ENCODE measurements at places on chromosomes 4 and X. TPM values are rescaled to one million over a fixed set of nuclear protein-coding genes. Genes with fewer than 3 reads are reported as not detected.

DNA sequence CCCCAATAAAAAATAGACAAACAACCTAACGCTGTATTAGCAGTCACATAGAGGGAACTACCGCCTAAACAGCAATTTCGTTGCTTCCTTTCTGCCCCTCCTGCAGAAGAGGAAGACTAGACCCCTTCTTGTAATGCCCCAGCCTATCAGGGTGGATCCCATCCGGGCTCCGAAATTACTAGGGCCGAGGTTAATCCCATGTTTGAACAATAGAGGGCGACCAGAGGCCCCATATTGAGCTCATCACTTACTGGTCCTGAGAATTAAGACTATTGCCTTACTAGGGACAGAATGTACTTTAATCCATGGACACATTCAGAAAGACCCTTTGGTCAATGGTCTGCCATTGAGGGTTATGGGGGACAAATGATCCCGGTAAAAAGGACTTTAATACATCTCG, 11.8 kb upstream of the ZNF630 start:
- DNase-seq: peak; percentile 38

Gene MUC7
- total RNA-seq: not detected

Gene CXCL13
- not detected for total RNA-seq

Gene PALLD
- total RNA-seq: 92.7 TPM

DNA sequence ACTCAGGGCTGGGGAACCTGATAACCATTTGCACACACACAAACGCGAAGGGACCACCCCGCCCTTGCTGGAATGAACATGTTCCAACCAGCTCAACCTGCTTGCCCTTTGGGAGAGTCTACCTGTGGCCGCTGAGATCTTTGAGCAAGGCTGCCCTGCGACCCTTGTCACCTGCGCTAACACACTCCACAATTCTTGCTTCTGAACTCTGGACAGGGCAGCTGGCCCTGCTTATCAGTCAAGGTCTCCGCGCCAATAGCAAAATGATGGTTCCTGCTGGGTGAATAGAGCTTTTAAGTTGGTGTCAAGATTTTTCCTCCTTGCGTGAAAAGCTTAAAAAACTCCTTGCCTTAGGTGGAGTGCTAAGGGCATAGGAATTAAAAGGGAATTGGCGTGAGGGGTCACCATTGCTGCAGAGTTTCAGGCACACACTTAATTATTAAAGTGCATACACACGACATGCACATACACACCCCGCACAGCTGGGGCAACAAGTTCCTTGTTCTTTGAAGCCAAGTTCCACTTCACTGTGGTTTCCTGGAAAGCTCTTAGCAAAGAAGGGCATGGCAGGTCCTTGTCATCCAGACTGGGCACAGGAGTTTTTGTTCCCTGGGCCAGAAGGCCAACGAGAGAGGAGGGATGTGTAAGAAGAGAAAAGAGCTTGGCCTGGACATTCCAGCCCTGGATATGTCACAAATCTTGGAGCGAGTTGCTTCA, 207.7 kb downstream of the STIM2 start:
- no peak for DNase-seq

DNA sequence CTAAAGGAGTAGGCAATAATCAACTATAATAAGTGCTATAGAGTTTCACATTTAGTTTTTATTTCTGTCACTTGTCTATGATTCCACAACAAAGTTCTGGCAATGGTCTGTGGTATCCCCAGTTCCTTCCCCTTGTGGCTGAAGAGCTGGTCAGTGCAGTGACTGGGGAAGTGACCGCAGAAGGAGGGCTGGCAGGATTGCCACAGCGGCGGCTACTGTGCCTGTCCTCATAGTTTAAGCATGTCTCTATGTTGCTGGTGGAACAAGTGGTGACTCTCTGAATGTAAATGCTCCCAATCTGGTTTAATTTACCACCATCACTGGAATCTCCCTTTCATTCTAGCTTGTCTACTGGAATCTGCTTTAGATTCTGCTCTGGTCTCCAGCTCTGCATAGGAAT, 170.6 kb upstream of the GK2 start:
- no peak for DNase-seq

Gene RHOH
- 0.53 TPM for total RNA-seq

GRCh38 chrX:13469963-13470684, 99.3 kb upstream of the EGFL6 start:
- peak; percentile 72 for DNase-seq

- DNase-seq: no peak
These were observed 128.7 kb downstream of the AFAP1 start for GRCh38 chr4:7810783-7811535.

DNA sequence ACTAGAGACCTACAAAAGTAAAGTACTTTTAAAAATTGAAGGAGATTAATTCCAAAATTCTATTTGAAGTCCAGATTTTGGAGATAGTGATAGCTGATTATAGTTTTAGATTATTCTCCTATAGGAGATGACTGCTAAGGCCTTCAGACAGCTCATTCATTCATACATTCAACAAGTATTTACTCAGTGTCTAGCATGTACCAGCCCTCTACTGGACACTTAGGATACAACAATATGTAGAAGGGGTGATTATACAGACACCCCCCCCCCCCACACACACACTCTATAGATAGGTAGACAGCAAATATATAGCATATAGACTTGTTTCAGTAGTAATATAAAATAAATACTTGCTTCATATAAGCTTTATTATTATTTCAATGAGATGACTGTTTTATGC, 60.4 kb upstream of the TAF9B start:
- DNase-seq: peak; percentile 42

Gene RRH
- 0.38 TPM for total RNA-seq

DNA sequence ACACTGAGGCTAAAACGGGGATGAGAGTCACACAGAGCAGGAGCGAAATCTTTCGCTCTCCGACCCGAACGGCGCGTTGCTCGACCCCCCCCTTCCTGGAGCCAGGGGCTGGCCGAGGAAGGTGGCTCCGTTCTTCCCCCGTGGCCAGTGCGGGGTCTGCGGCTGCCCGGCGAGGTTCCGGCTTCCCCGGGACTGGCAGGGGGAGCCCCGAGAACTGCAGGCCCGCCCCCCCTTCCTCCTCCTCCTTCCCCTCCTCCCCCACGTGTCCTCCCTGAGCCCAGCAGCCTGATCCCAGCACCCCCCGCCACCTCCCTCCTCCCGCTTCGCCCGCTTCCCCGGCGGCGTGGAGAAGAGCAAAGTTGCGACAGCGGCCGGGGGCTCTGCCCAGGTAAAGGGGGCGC, 2.4 kb upstream of the BCORL1 start:
- DNase-seq: no peak

GRCh38 chr4:34157547-34157946, 2086.8 kb downstream of the ARAP2 start:
- DNase-seq: peak; percentile 33

DNA sequence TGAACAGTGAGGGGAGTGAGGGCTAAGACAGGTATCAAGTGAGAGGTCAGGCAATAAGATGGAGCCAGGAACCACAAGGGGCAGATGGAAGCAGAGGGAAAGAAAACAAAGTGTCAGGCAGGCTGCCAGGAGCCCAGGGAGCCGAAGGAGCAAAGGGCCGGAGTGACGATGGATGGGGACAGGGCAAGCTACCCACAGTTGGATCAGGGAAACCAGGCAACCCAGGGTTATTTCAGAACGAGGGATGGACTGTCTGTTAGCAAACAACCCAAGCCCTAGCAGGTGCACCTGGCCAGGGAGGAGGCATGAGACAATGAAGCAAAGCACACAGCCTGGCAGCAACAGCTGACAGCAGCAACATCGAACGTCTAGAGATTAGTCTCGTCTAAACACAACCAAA, 39.2 kb downstream of the SEL1L3 start:
- no peak for DNase-seq

- DNase-seq: peak; percentile 10
These were observed 361 bp downstream of the QDPR start for GRCh38 chr4:17511509-17511949.

GRCh38 chr4:140098455-140099160, 55.4 kb downstream of the MAML3 start:
- DNase-seq: peak; percentile 52

Gene NHS
- total RNA-seq: 1.0 TPM

DNA sequence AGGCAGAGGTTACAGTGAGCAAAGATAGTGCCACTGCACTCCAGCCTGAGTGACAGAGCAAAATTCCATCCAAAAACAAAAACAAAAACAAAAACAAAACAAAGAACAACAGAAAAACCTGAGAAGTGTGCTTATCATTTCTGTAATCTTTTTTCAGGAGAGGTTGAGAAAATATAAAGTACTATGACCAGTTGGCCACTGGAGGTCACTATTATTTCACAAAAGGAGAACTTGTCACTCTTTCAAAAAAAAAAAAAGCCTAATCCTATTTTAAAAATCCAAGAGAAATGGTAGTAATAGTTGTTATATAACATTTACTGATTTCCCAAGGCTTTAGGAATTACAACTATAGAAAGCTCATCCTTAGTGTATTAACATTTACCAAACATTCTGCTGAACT, 24.9 kb upstream of the RNF150 start:
- peak; percentile 33 for DNase-seq

DNA sequence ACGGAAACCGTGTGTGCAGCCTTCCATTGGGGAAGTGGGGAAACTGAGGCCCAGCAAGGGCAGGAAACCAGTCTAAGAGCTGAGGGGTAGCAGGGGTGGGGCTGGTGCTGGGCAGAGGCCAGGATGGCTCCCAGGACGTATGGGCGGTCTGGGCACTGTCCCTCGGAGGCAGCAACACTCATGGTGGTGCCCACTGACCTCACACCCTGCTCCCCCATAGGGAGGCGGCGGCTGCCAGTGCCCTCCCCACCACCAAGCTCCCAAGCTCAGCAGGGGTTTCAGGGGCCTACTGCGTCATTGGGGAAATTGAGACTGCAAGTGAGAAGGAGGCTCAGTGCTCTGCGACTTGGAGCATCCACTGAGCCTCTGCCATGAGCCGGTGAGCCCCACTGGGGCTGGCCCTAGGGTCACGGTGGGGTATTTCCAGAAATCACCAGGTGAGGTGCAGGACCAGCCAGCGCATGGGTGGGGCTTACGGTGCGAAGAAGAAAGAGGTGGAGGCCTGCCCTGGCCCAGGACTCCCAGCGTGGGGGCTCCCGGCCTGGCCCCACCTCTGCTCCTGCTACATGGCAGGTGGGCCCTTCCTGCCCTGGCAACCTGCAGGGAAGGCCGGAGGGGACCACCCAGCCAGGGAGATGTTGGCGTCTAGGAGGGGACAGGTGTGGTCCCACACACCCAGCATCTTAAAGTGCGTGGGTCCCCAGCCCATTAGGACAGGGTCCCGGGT, 915 bp downstream of the MSANTD1 start:
- no peak for DNase-seq

Gene PNMA5
- not detected for total RNA-seq

Gene VBP1
- 69.0 TPM for total RNA-seq

DNA sequence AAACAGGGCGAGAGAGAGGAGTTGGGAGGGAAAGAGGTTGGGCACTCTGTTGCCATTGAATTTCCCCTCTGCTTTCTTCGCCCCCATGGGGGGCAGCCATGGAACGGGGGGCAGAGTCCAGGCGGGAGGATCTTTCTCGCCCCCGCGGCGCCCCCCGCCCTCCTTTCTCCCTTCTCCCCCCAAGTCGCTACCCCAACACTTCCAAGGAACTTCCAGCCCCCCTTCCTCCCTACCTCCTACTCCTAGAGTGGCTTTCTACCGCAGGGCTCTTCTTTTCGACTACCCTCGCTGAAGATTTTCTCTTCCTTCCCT, 594 bp upstream of the STAG2 start:
- DNase-seq: no peak

- peak; percentile 47 for DNase-seq
These were observed 54.4 kb upstream of the KLF3 start for GRCh38 chr4:38609614-38610013.

DNA sequence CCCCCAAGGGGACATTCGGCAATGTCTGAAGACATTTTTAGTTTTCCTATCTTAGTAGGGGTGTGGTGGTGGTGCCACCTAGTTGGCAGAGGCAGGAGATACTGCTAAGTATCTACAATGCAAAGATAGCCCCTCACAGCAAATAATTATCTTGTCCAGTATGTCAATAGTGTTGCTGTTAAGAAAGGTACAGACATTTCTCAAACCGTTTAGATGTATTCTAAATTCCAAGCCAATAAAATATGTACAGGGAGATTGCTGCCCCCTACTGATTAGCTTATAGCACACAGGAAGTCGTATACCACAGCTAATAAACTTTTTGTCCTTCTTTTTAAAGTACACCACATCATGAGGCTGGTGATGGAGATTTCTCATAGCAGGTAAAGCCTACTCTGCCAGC, 260.5 kb downstream of the TMA16 start:
- DNase-seq: peak; percentile 38

DNA sequence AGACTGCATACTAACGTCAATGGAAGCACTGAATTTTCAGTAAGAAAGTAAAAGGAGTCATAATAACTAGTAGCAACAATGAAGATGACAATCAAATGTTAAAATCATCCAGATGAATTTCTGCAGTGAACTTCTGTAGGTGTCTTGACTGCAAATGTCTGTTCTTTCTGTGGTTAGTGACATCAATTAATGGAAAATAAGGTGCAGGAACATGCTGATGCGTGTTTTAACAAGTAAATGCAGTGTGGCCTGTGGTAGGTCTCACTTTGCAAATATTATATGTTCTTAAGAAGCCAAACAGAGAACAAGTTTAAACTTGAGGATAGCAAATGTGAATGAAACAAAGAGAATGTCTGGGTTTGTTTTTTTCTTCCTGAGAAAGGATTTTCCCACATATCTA, 2.6 kb upstream of the DTHD1 start:
- peak; percentile 100 for DNase-seq

Gene DCAF12L2
- total RNA-seq: 0.26 TPM

DNA sequence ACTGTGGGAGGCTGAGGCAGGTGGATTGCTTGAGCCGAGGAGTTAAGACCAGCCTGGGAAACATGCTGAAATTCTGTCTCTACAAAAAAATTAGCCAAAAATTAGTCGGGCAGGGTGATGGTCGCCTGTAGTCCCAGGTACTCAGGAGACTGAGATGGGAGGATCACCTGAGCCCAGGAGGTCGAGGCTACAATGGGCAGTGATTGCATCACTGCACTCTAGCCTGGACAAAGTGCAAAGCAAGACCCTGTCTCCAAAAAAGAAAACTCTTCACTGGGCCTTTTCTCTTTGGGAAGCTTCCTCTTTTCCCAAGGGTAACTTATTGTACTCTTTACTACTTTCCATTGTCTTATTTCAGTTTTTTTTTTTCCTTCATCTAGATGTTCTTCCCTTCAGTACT, 88.9 kb downstream of the UBE2K start:
- no peak for DNase-seq

GRCh38 chr4:180058691-180059215, 2184.4 kb upstream of the TENM3 start:
- DNase-seq: no peak

DNA sequence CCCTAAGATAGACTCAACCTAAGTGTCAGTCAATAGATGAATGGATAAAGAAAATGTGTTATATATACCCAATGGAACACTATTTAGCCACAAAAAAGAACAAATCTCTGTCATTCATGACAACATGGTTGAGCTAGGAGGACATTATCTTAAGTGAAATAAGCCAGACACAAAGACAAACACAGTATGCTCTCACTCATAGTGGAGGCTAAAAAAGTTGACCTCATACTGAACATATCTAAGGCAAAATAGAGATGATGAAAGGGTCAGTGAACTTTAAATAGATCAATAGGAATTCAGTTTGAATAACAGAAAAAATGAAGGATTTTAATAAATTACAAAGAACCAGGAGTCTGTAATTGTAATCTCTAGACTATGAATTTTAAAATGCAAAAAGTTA, 106.5 kb downstream of the SOWAHB start:
- DNase-seq: no peak

- peak; percentile 57 for DNase-seq
These were observed 338.3 kb upstream of the NR3C2 start for GRCh38 chr4:148780426-148781005.

GRCh38 chrX:149631234-149632165, at the start of gene TMEM185A:
TSS of gene TMEM185A (minus strand) at chrX:149631792. CDS start at chrX:149631580, 212 bp downstream.
- DNase-seq: no peak

GRCh38 chrX:3403748-3404147, 57.3 kb upstream of the MXRA5 start:
- DNase-seq: peak; percentile 2

- DNase-seq: no peak
These were observed 37.5 kb upstream of the ADH1C start for GRCh38 chr4:99390055-99390454.

Measured in bronchial epithelial cell (primary cell).